ENCODE measurements at places on chromosomes 1 and 21.

DNA sequence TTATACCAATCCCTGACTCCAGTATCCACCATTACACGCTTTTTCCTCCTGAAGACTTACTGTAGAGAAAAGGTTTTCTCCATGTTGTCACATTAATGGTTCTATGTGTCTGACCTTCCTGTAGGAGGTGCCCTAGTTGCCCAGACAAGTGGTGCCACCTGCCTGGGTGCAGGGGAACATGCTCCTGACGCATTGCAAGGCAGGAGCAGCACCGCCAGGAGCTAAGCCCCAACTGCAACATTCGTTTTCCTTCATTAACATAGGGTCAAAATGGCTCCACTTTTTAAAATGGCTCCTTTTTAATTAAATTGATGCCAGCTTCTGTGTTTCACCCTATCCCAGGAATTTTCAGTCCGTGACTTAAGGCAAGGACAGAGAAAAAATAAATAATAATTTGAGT is 220.1 kb upstream of the SAMSN1 start:
- no peak for DNase-seq

DNA sequence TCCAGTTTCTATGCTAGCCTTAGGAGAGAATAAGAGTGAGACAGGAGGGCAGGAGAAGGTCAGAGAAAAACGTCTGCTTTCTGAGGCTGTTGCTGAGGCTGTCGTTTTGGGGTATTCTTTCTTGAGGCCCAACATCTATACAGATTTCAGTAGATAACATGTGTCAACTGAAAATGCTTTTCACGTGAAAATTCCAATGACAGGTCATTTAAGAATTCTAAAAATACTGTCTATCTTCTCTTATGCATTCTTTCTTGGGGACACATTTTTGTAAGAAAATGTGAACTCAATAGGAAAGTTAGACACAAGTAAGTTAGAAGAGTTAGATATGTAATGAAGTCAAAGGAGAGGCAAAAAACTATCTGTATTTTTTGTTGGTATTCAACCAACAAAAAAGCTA is 150.8 kb downstream of the TGFB2 start:
- no peak for DNase-seq

DNA sequence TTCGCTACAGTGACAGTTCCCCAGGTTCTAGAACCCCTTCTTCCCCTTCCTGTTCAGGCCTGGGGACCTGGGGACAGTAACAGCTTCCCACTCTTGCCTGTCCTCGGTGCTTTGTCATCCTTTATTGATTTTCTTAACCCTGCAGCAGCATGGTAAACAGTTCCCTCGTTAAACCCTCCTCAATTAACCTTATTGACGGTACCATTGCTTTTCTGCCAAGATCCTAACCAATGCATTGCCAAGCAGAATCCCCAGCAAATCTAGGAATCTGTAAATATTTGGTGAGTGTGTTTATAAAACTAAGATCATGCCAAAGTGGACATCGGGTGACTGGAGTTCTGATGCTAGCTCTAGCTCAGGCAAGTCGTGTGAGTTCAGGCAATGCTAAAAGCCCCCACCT is 99.6 kb upstream of the KAZN start:
- no peak for DNase-seq

DNA sequence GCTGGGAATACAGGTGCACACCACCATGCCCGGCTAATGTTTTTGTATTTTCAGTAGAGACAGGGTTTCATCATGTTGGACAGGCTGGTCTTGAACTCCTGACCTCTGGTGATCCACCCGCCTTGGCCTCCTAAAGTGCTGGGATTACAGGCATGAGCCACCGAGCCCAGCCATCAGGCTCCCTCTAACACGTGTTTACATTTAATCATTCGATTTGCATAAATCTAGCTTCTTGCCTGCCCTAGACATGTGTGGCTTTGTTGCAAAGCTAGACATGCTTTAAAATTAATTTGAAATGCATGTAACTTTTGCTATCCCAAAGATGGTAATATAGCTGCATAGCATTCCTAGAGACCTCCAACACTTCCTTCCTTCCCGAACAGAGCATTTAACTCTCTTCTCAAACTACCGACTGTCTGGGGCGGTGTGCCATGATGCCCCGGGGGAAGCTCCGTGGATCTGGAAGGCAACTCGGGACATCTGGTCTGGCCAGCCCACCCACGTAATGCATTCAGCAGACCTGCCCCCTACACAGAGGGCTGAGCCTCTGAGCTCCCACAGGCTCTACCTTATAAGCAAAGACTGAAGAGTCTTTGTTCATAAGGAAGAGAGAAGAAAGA is 34.6 kb upstream of the NID1 start:
- no peak for DNase-seq

GRCh38 chr21:41364308-41364707 is 2.5 kb downstream of the MX2 start:
- DNase-seq, result no peak

DNA sequence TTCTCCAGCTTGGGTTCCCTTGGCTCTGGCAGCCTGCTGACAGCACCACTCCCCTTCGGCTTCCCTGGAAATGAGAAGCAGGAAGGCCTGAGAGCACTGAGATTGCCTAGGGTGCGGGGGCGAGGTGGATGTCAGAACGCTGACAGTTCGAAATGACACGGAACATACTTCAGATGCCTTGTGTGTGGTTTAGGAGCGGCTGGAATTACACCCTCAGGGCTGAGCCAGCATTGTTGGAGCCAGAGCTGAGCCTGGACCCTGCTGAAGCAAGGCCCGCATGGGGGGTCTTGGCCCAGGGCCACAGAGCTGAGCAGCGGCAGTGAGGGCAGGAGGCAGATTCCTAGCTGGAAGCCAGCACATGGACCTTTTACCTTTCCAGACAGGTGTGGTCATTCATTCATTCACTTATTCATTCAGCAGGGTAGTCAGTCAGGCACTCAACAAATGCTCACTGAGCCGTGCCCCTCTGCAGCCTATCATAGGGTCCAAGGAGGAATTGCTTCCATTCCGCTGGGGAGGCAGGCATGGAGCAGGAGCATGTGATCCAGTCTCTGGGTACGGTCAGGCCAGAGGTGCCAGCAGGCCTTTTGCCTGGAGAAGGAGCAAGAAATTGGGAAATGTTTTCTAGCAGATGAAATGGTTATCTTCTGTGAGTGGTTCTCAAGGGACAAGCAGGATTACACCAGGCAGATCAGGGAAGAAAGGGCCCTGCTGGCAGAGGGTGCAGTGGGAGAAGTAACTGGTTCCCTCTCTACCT is 6.6 kb upstream of the FOXE3 start:
- DNase-seq, result no peak

DNA sequence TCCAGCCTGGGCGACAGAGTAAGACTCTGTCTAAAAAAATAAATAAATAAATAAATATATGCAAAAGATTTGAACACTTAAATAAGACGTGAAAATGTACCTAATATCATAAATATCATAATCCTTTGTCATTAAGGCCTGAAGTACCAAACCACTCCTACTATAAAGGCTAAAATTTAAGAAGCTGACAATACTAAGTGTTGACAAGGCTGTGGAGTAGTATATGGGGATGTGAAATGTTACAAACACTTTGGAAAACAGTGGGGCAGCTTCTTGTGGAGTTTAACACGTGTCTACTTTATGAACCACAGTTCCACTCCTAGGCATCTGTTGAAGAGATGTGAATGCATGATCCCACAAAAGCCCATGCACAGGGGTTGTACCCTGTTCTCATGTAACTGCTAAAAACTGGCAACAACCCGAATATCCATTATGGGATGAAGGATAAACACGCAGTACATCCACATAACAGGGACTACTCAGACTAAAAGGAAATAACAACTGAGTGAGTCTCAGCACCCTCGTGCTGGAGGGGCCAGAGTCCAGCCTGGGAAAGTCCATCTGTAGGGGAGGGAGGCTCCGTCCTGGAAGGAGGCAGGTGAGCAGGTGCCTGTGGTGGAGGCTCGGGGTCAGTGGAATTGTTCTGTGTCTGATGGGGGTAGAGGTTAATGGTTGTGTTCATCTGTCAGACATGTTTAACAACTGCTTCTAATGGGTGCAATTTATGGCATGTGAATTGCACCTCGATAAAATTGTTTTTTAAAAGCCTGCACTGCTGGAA is 6.7 kb upstream of the SLC19A1 start:
- DNase-seq, result no peak

- no peak for DNase-seq
Measured at GRCh38 chr1:183198463-183198862, 12.4 kb downstream of the LAMC2 start.

DNA sequence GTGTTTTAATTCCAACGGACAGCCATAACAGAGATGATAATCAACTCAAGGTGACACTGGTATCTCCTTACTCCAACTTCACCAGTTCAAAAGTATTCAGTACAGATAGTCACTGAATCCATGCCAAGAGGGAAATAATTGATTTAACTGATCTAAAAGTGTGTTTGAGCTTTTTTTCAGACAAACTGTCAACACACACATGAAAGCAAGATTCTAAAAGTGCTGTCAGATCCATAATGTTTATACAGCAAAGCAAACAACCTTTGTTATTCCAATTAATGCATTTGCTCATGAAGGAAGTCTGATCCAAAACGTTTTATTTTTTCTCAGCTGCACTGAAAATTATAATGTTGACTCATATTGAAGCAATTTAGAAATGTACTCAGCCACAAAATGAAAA is 5.9 kb upstream of the PRKAA2 start:
- no peak for DNase-seq

DNA sequence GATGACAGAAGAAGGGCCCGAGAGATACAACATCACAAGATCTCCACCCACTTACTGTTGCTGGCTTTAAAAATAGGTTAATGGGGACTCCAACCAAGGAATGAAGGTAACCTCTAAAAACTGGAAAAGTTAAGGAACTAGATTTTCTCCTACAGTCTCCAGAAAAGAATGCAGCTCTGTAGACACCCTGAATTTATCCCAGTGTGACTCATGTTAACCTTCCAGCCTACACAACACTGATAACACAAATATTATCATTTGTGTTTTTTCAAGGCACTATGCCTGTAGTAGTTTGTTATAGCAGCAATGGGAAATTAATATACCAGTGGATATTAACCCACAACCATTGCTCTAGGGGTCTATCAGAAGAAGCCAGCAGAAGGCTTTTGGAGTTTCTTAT is 730.7 kb upstream of the ZP4 start:
- no peak for DNase-seq

DNA sequence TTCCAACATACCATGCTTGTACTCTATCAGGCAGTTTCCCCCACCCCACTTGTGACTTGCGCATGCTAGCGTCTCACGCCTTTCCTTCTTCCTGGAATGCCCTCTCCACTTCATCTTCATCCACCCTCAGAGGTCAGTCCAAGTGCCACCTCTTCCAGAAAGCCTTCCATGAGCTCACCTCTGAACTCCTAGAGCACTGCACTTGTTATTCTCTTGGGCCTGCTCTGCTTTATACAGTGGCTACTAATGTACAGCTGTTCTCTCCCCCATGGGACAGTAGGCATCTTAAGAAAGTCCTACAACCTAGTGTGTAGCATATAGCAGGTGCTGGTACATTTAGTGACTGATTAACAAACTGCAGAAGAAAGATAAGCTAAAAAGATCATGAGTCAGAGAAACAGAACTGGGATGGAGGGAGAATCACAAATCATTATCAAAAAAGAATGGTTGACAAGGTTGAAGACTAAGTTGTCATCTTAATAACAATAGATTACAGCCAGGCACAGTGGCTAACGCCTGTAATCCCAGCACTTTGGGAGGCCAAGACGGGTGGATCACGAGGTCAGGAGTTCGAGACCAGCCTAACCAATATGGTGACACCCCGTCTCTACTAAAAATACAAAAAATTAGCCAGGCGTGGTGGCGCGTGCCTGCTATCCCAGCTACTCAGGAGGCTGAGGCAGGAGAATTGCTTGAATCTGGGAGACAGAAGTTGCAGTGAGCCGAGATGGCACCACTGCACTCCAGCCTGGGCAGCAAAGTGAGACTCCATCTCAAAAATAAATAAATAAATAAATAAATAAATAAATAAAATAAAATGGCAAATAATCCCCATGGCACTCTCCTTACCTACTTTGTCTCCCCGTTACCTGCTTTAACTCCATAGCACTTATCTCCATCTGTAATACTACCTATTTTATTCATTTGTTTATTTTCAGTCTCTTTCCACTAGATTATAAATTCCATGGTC is 16.3 kb upstream of the TSPAN1 start:
- no peak for DNase-seq

DNA sequence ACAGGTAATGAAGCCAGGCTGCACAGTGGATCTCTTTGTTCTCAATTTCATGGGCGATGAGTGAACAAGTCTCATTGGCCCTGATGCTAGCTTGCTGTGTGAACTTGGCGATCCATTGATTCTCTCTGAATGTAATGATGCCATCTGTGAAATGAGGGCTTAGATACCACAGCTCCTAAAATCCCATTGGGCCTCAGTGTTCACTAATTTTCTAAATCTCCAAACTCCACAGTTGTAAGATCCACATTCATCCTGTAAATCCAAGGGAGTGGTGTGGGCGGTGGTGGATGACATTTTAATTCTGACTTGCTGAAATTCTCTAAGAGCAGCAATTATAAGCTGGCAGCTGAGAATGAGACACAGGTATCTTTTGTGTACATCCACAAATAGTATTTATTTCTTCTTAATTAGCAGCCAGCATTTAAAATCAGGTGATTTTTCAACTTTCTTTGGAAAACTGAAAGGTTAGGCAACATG is 9.6 kb upstream of the ACTL8 start:
- DNase-seq, result no peak

DNA sequence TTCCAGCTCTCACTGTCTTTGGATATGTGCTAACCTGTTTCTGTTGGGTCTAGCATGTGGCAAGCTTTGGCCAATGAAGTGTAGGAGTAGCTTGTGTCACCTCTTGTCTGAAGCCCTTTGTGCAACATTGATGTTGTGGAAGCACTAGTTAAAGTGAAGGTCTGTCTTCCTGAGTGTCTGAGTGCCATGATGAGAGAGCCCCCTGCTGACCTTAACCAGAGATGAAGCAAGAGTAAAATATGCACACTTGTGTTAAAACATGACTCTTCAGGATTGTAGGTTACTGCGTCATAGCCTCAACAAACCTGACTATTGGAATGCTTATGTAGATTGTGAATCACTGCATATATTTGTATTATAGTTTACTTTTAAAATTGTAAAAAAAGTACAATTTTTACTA is 103.7 kb downstream of the NCAM2 start:
- DNase-seq, result no peak
